Left renal pelvis (tissue), 4 donors: ENCODE measurements at places on chromosomes 7 and 10.

GRCh38 chr10:74891053-74891452 is 64.7 kb downstream of the KAT6B start:
- no peak for DNase-seq

DNA sequence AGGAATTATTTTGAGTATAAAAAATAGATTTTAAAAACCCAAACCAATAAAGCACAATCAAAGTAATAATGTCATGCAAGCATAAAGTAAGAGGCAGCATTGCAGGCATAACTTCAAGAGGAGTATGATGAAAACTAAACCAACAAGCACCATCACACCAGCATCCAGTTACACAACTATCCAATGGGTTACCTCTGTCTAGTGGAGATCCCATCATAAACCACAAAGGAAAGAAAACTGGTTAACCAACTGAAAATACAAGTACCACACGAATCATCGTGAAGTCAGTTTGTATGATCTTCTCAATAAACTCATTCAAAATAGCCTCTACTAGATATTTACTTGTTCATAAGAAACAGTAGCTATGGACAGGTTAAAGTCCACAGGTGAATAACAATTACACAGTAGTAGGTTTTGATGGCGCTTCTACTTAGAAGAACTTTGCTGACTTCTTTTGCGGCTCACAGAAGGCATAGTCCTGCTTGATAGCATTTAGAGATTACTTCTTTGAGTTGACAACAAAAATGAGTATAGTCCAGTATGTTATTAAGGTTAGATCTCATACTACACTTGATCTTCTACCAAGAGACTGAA is 116.6 kb downstream of the MICU1 start:
- DNase-seq = no peak

DNA sequence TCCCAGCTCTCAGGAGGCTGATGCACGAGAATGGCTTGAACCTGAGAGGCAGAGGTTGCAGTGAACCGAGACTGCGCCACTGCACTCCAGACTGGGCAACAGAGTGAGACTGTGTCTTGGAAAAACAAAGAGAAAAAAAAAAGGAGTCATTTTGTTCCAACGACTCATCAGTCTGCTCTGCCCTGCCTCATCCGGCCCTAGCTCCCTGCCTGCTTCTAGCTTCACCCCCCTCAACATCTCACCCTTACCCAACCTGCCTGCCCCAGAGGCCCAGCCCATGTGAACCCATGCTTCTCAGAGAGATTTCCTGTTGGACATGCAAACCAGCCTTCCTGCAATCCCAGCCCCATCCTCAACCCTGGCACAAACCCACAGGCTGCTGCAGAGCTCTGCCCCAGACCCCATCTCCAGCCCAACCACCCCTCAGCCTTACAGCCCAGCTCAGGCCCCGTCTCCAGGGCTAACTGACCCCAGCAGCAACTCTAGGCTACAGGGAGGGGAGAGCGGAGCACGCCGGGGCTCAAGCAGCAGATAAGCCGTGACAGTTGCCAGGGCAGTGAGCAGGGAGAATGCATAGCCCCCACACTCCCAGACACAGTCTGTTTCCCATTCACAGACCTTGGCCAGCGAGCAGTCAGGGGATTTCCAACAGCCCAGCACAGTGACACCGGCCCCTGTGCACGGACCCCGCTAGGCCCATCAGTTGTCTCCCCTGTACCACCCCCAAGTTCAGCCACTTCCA is 86.0 kb upstream of the KCTD7 start:
- no peak for DNase-seq

- DNase-seq = no peak
These were observed 2.9 kb downstream of the SFXN4 start for GRCh38 chr10:119162452-119163092.

DNA sequence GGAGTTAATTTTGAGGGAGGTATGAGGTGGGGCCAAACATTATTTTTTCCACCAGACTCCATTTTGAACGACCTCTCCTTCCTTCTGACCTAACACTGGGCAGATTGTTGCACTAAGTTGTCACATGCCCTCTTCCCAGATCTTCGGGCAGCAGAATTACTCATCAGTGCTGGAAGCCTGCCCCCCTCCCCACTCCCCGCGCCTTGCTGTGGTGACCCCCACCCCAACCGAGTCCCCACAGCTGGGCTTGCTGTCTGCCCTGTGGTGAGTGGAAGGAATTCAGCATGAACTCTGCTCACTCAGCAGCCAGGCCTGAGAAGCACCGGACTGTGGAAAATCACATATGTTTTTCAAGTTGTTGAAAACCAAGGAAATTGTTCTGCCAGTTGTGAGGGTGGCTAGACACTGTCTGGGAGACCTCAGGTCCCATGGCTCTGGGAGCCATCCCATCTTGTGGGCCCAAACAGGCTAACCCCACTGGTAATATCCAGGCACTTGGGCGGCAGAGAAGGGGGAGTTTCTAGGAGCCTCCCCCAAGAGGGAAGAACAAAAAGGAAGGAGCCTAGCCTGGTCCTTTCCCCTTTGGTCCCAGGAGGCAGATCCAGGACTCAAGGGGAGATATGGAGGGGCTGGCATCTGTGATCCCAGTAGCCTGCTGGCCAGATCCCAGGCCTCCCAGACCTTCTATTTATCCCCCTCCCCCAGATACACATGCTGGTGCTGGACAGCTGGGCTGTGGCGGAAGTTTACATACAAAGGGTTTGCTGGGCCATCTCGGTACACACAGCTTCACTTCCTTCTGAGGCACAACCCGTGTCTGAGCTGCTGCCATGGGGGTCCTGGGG is 3.5 kb upstream of the AEBP1 start:
- no peak for DNase-seq

- DNase-seq = no peak
These were observed 233.1 kb upstream of the IGFBP3 start for GRCh38 chr7:46153951-46154787.

GRCh38 chr7:18900803-18901202 is 216.6 kb downstream of the TWIST1 start:
- no peak for DNase-seq

GRCh38 chr7:46932306-46932675 is 649.6 kb downstream of the TNS3 start:
- DNase-seq = no peak

DNA sequence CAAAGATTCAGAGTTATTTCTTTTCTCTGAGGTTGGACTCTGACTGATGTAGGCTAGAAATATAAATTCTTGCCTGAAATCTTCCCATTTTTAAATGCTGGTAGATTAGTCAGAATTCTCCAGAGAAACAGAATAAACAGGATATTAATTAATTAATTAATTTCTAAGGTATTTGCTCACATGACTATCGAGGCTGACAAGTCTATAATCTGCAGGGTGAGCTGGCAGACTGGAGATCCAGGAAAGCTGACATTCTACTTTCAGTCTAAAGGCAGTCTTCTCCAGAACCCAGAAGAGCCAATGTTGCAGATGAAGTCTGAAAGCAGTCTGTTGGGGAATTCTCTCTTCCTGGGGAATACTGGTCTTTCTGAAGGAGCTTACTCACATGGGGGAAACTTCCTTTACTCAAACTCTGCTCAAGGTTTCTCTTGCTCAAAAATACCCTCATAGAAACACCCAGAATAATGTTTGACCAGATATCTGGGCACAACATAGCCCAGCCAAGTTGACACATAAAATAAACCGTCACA is 189.7 kb downstream of the KIF20B start:
- DNase-seq = no peak

DNA sequence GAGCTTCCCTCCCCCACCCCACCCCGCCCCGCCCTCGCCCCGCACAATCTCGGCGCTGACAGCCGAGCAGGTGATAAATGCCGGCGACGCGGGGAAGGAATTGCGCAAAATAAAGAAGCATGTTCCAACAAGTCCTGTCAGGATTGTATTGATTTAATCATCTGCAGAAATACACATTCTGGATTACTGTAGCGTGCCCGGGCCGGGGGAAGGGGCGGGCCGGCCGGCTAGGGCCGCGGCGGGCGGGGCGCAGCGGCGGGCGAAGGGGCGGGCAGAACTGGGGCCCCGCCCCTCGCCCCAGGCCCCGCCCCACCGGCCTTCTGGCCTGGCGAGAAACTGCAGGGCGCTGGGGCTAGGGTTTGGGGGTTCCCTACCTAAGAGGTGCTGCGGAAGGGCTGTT is 88.9 kb upstream of the PAX2 start:
- no peak for DNase-seq

GRCh38 chr10:102595897-102596296 is 48.4 kb upstream of the TRIM8 start:
- no peak for DNase-seq

GRCh38 chr7:36945612-36946400 is 221.5 kb upstream of the AOAH start:
- no peak for DNase-seq

DNA sequence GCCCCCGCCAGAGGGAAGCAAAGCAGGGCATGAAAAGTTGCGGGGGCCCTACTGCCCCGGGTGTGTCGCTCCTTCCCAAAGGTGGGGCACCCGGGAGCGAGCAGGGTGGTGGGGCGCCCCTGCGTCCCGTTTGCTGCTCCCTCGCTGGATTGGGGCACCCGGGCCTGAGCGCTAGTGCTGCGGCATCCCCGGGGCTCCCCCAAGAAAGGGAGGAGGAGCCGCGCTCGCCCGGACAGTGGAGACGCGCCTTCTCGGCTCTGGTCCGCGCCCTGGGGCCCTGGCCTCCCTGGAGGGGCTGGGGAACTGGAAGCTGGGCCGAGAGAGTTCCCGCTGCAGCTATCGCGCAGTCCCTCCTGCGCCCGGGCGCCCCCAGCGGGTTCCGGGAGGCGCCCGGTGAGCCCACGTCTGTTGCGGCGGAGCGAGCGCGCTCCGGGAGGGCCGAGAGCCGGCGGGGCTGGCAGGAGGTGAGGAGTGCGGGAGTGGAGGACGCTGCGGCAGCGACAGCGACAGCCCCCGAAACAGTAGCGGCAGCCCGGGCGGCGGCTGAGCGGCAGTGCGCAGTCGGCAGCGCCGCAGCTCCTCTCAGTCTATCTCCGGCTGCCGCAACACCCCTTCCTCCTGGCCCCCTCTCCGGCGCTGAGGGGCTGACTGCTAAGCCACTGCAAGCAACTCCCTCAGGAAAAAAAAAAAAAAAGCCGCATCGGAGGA is 504 bp upstream of the BMPER start:
- peak; percentile 42 for DNase-seq

GRCh38 chr10:76086761-76087639 is 655.6 kb downstream of the LRMDA start:
- DNase-seq = no peak

DNA sequence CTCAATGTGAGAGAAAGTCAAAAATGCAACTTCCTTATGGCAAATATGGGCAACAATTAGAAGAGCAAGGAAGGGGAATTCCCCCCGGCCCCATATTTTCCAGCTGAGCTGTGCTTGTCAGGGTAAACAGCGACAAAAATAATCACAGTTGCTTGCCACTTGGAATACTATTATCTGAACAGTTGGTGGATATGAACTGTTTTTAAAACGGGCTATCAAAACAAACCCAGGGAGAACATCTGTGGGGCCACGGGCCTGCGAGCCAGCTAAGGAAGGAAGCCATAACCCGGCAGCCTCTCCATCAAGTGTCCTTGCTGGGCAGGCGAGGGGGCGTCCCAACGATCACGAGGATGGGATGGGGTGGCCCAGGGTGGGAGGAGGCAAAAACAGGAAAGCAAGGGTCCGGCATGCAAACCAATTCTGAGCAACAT is 228.4 kb downstream of the ARHGAP12 start:
- DNase-seq = no peak
